ENCODE measurements at places on chromosomes 2 and 18.
A peak's percentile ranks its signal among the peaks of the same experiment; 100 is the strongest.

- DNase-seq: no peak
Measured at GRCh38 chr18:32443706-32444215, 26.9 kb downstream of the GAREM1 start.

- DNase-seq: no peak
Measured at GRCh38 chr2:224793946-224794345, 77.8 kb upstream of the CCDC195 start.

DNA sequence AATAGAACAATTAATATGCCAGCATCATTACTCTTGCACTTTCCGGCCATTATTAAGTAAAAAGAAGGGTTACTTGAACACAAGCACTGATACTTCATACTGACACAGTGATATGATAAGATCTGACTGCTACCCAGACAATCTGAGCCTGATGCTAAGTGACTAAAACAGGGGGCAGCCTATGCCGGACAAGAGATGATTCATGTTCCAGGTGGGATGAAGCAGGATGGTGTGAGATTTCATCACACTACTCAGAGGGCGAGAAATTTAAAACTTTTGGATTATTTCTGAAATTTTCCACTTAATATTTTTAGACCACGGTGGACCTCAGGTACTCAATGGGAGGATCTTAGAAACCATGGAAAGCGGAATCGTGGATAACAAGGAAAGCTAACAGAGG lies 61.7 kb downstream of the LIPG start:
- no peak for DNase-seq

DNA sequence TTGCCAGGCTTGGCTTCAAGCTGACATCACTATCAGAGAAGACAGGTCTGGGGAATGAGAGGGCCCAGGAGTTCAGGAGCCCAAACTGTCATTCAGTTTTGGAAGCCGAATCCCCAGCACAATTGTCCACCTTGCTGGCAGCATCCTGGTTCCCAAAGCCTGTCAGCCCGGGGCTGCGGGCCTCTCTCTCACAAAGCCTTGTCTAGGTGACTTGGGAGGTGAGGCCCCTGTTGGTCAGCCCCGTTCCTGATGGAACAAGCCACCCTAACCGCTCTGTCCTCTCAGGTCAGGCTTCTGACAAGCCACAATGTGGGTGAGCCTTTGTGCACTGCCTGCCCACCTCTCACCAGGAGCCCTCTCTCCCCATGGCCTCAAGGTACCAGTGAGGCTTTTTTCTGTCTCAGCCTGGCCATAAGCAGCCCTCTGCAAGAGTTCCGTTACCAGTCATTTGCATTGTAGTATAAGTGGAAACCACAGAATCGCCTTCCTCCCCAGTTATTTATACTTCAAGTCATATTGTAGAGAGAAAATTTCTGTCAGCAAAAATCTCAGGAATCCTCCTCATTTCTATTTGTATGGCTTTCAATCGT lies 100.6 kb downstream of the MSH2 start:
- peak; percentile 53 for DNase-seq

DNA sequence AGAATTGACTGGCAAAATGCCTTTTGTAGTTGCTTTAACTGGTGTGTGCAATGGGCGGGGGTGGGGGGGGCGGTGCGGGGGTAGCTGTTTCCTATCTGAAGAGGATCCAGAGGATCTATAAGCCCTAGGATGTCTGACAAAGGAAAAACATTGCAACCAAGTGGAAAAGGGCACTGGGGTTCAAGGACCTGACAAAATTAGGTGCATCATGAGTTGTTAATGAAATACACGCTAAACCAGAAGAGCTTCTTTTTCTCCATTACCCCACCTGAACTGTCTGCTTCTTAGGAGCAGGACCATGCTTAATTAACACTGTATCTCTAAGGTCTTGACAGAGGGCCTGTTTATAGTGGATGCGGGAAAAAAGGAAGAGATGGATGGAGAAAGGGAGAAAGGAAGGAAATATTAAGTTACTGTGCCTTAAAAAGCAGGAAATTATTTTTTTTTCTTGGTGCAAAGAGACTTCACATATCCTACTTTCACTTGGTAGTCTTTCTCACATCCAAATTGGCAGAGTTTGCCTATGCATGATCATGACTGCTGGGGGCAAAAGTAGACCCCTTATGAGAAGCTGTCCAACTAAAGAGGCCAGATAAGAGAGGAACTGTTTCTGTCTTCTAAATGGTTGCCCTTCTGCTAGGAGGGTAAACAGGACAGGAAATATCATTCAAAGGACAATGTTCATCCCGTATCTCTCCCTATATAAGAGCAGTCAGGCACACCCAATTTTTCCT lies 4.6 kb downstream of the RND3 start:
- DNase-seq: no peak

- no peak for DNase-seq
Measured at GRCh38 chr2:174952607-174953006, 52.6 kb downstream of the CHN1 start.

GRCh38 chr18:31176531-31176930 lies 13.9 kb upstream of the DSC1 start:
- no peak for DNase-seq

GRCh38 chr18:12460874-12461273 lies 53.1 kb downstream of the PRELID3A start:
- no peak for DNase-seq

GRCh38 chr2:208046686-208047085 lies 21.4 kb upstream of the PLEKHM3 start:
- DNase-seq: no peak

DNA sequence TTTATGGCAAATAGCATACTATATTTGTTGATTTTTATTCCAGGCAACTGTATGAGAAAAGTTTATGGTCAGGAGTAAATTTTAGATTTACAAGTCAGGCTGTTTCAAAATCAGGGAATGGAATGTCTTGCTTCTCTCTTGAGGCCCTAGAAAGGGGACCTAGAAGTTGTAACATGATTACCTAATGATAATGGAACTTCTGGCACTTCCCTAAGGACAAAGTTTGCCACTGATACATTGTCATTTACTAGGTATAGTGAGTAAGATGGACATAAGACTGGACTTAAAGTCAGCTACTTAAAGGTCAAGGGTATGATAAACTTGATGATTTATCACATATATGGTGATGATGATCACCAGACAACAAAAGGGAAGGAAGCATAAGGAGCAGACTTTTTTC lies 103.3 kb upstream of the VRK2 start:
- DNase-seq: no peak

DNA sequence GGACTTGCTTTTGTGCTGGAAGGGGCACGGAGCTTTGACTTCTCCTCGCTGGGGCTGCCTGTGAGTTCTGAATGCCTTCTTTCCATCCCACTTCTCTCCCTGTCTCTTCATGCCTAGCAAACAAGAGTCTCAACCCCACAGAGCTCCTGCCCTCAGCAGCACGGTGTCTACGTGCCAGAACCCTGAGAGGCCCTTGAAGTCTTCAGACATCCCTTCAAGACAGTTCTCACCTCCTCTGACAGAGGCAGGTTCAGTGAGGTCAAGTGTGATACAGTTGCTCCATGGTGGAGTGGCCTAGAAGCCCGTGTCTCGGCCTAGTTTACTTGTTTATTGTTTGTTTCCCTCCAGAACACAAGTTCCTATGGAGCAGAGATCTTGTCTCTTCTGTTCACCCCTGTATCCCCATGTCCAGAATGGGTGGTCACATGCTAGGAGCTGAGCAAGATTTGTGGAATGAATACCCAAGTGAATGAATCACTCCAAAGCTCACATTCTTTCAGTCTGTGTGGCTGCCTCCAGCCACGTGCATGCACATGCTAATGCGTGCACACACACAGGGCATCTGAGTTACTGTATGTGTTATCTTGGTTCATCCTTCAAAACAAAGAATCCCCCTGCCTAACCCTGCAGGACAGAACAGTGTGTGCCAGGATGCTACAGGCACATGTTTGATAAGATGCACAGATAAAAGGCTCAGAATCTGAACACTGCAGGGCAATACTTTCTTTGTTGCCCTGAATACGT lies 391.6 kb downstream of the NBAS start:
- no peak for DNase-seq

DNA sequence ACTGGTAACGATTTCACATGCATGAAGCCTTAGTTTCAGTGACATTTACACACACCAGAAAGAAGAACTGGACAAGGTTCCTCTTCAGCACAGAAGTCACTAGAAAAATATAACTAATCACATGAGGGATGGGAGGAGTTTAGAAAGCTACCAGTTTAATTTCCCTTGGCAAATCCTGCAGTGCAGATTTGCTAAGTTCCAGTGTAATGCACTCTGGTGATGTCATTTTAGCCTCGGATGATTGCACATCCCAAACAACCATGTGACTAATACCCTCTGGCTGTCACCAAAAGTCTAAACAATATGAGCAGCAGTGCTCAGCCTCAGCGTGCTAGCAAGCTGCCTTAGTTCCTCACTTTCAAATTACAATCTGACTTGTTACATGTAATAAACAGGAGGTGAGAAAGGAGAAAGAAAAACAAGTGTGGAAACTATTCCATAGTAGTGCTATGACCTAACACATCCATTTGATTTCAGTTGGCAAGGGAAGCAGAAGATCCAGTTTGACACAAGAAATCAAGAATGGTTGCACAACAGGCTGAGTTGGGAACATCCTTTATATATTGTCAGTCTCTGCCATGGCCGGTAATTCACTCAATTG lies 35.3 kb upstream of the PPP1CB start:
- peak; percentile 28 for DNase-seq

DNA sequence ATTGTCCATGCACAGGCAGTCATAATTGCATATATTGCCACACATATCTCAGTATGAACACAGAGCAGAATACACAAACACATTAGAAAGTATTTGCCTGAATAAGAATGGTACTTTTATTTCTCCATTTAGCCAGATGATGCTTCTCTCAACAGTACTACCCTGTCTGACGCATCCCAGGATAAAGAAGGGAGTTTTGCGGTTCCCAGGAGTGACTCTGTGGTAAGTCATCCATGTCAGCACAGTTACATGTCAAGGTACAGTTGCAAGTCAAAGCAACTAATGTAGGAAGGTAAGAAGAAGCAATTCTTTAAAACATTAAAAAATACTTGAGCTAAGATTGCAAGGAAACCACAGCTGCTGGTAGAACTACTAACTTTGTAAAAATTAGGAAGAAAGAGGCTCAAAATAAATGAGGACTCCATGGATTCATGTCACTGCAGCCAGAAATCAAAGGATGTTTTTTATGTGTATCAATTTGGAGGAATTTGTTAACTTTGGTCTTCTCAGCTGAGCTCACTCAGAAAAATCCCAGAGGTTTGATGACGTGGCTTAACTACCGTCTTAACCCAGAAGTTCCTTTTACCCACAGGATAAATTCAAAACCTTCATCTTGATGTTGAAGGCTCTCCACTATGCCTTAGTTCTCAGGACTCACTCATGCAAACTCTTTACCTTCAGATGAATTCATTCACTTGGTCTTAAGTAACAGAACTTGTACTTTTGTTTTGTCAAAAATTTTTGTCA lies 130.3 kb downstream of the ARHGAP28 start:
- DNase-seq: no peak

GRCh38 chr2:84640411-84640810 lies 124.1 kb downstream of the DNAH6 start:
- DNase-seq: no peak

DNA sequence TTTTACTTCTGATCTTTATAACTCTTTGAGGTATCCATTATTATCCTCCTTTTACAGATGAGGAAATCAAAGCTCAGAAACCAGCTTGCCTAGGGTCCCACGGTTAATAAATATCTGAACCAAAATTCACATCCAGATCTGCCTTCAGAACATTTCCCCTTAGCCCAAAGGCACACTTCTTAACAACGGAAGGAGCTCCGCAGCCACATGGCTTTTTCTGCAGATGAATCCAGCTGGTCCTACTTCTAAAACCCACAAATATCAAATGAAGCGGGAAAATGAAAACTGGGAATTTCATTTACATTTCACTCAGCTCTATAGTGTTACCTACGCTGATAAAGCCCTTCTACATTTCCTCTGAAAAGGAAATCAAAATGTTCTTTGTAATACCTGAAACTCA lies 357.0 kb upstream of the ID2 start:
- no peak for DNase-seq

DNA sequence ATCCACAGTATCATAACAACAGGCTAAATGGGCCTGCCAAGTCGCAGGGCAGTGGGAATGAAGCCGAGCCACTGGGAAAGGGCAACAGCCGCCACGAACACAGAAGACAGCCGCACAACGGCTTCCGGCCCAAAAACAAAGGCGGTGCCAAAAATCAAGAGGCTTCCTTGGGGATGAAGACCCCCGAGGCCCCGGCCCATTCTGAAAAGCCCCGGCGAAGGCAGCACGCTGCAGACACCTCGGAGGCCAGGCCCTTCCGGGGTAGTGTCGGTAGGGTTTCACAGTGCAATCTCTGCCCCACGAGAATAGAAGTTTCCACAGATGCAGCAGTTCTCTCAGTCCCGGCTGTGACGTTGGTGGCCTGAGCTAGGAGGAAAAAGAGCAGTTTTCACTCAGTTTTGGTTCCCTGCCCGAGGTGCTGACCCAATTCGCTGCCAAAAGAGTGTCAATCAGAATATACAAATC lies 32.2 kb downstream of the KCTD18 start:
- no peak for DNase-seq

- DNase-seq: no peak
Measured at GRCh38 chr2:54486766-54487165, 30.6 kb downstream of the SPTBN1 start.

GRCh38 chr2:137117385-137117784 lies 352.0 kb downstream of the THSD7B start:
- no peak for DNase-seq

- DNase-seq: no peak
Measured at GRCh38 chr2:72949642-72950041, 32.3 kb downstream of the EMX1 start.

- no peak for DNase-seq
Measured at GRCh38 chr2:23427976-23428375, 43.0 kb downstream of the KLHL29 start.

GRCh38 chr2:13230221-13230620 lies 513.5 kb downstream of the TRIB2 start:
- no peak for DNase-seq

- DNase-seq: no peak
Measured at GRCh38 chr18:58221060-58221725, 177.2 kb downstream of the NEDD4L start.

DNA sequence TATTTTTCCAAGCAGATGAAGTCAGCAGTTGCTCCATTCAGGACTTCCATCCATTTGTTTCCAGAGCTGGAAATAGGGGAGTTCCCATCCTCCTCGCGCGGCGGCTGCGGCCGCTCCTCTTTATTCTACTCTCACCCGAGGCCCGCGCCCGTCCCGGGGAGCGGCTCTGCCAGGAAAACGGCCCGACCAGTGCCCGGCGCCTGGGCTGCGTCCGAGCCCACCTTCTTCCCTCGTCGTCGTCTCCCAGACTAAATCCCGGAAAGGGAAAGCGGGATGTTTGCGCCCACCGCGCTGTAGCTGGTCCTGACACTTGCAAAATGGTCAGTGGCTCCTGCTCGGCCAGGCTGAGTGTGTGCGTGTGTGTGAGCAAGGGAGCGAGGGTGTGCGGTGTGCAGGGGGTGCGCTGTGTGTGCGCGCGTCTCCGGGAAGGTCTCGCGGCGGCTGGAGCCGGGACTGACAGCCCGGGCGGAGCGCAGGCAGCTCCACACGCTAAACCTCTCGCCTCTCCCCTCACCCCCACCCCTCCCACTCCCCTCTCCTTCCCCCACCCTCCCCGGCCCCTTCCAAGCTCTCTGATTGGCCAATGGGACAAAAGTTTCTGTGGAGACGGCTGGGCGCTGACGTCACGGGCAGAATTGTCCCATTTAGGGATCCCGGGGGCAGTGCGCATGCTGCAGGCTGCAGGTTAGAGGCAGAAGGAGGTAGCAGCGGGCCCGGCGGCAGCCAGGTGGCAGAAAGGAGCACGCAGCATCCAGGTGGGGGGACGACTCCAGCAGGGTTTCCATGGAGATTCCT lies at the start of gene NOL4:
TSS of gene NOL4 (minus strand) at position 491 of the 795 bp plus-strand sequence. CDS start 1,660 bp downstream, outside the sequence.
- DNase-seq: peak; percentile 67

- DNase-seq: no peak
Measured at GRCh38 chr18:8865934-8866333, 160.6 kb downstream of the MTCL1 start.

GRCh38 chr18:22674272-22674671 lies 256.6 kb upstream of the CTAGE1 start:
- no peak for DNase-seq
